ENCODE measurements at places on chromosomes 1 and 21.

DNA sequence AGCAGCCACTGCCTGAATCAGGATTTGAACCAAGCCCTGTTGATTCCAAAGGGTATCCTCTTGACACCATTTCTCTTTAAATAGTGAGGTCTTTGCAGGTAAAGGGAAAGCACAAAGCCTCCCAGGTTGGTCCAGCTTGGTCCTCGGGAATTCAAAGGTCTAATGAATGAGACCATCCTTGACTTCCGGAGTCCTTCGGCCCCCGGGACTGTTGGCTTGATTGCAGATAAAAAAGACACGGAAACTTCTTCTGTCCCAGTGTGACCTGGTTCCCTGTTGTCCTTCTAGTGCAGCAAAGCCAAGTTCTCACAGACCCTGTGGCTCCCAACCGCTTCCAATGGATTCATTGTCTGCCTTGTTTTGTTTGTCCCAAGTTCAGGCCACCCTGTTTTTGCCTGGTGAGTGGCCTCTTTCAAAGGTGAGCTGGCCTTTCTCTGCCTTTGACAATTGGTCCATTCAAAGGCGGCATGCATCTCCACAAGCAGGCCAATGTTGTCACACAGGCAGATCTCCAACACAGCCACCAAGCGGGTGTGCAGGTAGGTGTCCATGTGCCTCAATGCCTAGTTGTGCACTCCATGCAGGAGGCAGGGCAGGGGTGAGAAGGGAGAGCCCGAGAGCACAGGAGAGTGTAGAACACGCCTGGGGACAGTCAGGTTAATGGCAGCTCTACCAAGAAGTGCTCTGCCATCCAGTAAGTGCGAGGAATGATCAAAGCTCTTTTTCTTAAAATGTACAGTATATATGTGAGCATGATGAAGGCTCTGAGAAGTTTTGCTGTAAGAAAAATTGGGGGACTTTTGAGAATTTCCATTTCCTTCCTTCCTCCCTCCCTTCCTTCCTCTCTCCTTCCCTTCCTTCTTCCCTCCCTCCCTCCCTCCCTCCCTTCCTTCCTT, 82.1 kb upstream of the ZBTB40 start:
- no peak for DNase-seq

DNA sequence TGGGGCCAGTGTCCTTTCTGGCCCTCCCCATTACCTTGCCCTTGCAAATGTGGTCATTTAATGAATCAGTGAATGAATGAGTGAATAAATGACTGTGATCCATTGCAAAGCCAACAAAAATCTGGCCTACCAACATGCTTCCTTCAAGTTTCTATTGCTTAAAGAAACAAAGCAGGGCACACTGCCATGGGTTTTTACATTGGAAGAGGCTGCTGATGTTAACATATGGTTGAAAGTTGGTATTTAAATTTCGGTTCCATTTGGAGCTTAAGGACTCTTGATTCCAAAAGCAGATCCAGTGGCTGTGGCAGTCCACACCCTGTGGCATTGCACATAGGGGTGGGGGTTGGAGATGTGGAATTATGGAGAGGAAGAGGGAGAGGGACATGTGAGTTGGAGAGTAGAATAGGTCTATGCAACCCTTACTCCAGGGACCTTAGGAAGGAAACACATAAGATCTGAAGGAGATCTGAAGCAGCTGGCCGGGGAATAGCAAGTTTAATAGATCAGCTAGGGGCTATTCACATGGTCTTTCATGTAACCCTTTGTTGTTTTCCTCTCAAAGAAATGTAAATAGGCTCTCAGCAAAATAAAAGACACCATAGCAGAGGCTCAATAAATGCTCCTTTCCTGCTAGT, 7.2 kb downstream of the ABCA4 start:
- no peak for DNase-seq

DNA sequence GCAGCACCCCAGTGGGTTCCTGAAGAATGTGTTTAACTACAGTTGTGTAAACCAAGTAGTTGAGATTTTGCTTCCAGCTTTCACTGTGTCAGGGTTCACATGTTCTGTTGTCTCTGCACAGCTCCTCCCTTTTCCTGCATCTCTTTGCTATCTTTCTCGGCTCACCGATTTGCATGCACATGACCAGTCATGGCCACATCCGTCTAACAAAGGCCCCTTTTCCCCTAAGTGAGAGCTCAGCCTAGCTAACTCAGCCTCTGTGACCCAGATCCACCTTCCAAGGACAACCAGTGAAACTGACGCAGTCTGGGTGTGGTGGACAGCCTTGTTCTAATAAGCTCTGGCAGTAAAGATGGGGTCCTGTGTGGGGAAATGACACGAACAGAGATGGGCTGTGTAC, 101.1 kb downstream of the ZP4 start:
- DNase-seq, result no peak

GRCh38 chr1:1194723-1195122, 11.7 kb downstream of the TNFRSF18 start:
- no peak for DNase-seq

DNA sequence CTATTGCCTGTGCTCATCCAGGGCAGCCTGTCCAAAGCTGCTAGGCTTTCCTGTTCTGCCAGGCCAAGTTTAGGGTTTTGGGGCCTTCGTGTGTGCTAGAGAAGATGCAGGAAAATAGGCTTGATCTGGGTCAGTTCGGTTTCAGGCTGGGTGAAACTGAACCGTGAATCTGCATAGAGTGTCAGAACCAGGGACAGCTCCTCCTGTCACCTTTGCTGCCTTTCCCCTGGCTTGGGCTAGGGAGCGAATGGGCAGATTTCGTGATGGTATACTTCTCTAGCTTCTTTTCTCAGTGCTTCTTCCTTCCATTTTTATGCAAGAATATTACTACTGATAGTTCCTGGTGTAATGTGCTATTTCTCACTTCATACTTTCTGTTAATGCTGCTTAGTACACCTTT, 6.0 kb upstream of the AGO1 start:
- peak; percentile 44 for DNase-seq

DNA sequence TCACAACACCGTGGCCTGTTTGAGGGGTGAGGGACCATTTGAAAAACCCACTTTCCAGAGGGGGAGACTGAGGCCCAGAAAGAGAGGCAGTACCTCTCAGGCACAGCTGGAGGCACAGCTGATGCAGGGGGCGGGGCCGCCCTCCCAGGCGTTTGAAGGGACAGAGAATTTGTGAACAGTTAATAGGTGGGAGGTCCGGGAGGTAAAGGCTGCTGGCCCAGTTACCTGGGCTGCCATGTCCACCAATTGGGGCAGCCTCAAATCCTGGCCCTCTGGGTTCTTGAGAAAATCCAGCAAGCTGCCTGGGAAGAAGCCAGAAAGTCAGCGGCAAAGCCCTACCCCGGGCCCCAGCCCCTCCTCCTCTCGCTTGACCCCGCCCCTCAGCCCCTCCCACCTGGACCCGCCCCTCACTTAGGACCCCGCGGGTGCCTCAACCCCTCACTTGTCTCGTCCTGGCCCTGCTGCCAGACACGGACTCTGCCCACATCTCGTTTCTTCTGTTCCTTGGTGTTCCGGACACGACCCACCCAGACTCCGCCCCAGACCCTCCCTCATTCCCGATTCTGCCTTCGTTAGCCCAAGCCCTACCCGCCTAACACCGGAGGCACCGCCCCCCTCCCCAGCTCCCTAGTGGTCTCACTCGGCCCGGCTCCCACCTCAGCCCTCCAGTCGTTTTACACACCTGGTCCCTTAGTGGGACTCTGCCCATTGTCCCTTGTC, 10.8 kb upstream of the AHDC1 start:
- DNase-seq, result no peak

DNA sequence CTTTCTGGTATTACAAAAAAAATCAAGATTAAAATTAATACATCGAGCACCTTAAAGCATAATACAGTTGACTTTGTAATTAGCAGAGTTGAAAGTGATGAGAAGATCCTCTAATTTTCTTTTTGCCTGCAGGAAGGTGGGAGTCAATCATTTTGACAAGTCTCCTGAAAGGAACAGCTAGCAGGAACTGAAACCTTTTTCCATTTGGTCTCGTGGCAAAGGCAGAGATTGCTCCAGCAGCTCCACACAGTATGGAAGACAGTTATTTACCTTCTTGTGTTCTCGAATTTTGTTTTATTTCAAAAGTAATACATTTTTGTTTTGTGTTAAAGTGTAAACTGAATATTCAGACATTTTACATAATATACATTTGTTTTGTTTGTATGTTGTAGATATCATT, 7.7 kb downstream of the S100PBP start:
- DNase-seq, result no peak

GRCh38 chr1:62082456-62083363, 111.9 kb upstream of the L1TD1 start:
- DNase-seq, result peak; percentile 51

- DNase-seq, result peak; percentile 78
Observed at GRCh38 chr1:23473037-23473800, 10.8 kb downstream of the ASAP3 start.

DNA sequence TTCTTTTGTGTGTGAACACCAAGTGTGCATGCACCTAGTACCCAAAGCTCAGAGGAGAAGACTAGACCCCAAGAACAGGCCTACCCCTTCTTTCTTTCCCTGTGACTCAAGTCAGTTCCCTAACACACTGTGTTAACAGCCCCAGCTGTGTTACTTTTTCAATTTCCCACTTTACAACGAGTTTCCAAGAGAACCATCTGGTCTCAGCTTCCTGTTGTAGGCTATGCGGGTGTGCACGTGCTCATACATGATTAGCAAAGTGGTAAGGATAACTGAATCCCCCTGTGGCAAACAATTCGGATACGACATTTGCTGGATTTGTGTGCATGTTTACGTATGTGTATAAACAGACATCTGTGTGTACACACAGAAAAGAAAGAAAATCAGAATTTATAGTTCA, 17.9 kb downstream of the IFNAR2 start:
- no peak for DNase-seq

GRCh38 chr1:201565771-201566528, 27.0 kb downstream of the NAV1 start:
- DNase-seq, result no peak

DNA sequence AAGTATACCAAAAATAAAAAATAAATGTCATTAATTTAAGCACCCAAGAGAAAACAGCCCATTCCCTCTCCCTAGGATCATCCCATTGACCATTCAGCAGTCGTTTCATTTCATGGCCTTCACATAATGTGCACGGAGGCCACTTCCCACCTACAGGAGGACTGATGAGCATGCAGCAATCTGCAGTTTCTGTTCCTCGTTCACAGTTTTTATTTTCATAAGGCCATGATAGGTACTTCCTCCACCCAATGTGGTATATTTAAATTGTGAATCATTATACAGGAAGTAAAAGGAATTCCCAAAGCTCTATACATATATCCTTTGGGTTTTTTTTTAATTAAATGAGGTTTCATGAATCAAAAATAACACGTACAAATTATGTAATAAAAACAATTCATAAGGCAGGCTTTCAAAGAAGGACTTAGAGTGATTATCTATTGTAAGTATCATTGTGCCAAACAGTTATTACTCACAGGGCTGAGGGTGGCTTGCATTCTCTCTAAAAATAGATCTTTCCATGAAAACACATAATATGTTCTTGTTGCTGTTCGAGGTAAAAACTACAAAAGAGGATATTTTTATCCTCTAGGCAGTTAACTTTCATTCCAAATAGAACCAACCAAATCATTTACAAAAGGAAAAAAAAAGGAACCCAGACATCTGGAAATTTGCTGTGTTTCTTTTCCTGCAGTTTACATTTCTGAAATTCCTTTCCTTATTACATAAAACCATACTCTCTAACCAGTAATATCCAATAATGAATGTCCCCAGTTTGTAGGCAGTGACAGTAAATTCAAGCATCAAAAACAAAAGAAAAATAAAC, 27.5 kb upstream of the SLC44A3 start:
- peak; percentile 87 for DNase-seq

DNA sequence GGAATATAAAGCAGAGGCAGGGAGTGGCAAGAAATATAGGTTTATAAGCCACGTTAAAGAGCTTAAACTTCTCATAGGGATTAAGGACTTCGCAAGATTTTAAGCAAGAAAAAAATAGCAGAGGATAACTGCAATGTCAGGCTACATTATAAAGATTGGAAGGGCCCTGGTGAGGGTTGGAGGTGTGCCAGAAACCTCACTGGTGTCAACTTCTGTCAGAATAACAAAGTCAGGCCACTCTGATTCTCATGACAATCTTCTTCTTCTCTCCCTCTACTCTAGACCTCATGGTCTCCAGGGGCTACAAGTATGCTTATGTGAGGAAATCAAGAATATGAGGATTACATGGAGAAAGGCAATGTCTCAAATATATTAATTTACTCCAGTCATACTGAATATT, 32.6 kb upstream of the FMO2 start:
- DNase-seq, result no peak

DNA sequence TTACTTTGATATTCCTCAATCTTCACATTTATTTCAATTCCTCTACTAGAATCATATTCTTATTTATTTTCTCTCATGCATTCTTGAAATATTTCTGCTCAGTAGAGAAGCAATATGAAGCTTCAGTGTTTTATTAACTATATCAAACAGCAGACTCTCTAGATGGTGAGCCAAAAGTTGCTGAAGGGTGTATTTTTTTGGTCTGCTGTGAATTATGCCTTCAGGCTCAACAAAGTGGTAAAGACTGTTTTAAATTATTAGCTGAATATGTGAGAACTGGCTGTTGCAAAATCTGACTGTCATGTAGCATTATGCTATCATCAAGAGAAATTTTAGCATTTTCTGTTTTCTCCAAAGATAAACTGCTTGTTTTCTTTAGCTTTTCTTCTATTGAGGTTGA, 24.9 kb upstream of the CDC42BPA start:
- DNase-seq, result no peak

DNA sequence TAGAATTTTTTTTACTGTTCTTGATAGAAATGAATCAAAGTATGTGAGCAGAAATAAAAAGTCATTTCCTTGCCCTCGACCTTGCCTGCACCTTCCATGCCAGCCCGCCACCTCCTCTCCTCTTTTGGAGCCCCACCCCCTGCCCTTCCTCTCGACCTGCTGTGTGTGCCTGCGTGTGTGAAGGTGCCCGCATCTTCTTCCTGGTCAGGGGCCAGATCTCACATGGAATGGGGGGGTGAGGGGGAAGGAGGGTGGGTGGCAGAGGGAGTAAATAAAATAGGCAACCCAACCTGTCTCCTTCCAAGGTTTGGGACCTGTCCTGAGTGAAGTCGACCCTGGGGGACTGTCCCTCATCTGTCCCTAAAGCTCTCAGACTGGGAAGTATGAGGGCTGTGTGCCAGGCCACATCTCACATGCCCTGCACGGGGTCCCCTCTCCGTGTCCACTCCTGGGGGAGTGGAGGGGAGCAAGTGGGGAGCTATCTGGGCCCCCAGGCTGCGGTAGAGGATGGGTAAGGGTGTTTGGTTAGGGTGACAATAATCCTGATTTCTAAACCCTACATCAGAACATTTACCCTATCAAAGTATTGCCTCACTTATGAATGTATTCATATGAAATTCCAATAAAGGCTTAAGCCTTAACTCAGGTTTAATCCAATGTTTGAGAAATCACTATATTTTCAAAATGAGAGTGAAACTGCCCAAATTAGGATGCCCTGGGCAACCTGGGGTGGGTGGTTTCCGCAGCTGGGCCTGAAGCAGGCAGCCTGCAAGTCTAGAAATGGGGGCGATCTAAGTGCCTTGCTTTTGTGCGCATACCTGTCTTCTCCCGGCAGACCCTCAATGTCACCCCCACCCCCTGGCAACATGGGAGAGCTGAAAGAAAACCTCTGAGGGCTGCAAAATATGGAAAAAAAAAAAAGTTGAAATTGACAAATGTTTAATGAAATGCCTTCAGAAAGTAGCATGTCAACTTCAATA, 15.4 kb downstream of the AMPD2 start:
- no peak for DNase-seq

- peak; percentile 3 for DNase-seq
Observed at GRCh38 chr1:81921851-81922462, 121.2 kb downstream of the ADGRL2 start.

Measured in epithelial cell of esophagus (primary cell).